ENCODE measurements at places on chromosomes 4 and X.
A peak's percentile ranks its signal among the peaks of the same experiment; 100 is the strongest.

DNA sequence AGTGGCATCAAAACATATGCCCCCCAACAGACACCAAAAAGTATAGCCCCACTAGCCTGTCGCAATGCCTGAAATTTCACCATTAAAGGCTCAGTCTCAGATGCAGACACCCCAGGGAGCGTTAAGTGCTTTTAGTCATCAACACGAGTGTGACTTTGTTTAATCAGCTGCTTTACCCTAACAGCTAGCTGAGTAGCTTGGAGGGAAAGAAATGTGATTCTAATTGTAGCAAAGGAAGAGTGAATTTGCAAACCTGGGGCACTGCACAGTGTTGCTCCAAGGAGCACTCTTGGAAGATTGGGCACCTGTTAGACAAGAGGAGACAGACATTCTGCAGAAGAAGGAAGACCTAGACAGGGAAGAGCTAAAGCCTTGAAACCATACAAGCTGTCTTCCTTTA, 145.1 kb downstream of the BEND2 start:
- DNase-seq: no peak

DNA sequence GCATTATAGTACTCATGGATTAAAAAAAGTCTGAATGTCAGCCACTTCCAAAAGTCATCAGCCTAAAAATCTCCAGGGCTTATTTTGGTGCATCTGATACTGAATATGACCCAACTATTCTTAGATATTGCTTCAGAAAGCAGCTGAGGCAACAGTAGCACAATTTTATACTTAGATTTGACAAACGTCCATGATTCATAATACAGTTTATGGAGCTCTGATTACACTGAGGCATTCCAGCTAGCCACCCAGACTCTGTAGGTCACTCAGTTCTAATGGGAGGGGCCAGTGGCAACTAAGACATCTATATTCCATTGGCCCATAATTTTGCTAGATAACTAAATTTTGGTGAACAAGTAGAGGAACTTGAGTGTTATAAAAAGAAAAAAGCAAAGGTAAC, 10.3 kb downstream of the SPATA4 start:
- DNase-seq: no peak

GRCh38 chrX:46308110-46308509, 237.1 kb downstream of the ZNF674 start:
- no peak for DNase-seq

DNA sequence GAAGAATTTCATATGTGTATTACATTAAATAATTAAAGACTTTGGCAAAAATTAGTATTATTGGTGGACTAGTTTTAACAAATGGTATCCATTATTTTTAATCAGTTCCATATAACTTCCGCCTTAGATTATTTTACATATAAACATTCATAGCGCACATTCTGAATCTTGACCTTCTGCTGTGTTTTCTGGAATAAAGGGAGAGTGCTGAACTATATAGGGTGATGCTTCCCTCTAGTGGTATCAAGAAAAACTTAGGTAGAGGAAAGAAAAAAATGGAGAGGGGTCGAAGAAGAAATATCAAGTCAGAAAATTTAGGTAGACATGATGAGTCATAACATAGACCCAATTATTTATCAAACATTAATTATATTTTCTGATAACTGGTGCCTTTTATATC, 155.6 kb upstream of the PACRGL start:
- DNase-seq: no peak

- DNase-seq: no peak
These were observed at the start of gene CC2D2A for GRCh38 chr4:15469402-15470127. CC2D2A (plus strand) TSS chr4:15469882; CDS start chr4:15475933, 6,051 bp downstream.

DNA sequence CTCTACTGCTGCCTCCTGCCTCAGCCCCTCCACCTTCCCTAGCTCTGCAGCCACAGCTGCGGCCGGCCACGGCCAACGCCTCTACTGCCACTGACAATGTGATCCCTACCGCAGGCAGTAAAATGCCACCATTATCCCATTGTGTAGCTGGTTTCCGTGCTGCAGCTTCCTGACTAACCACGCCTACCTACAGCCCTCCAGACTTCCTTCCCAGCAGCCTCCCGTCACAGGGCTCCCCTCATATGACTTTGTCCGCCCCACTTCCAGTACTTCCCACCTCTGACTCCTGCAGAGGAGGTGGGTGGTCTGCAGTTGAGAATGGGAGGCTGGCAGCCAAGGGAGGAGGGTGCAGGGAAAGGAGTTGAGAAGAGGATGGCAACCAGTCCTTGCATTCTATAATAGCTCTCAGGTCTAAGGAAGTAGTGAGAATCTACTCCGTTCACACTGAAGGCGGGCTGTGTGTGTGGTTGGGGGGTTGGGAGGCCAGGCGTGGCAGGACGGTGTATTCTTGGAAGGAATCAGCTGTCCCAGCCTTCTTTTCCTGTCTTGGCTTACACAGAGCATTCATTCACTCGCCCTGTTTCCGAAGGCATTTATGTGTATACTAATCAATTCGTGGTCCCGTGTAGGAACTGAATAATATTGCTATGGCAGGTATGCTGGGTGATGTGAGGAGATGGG, 33.1 kb upstream of the USP51 start:
- DNase-seq: no peak

GRCh38 chrX:116281106-116281505, 110.6 kb downstream of the AGTR2 start:
- no peak for DNase-seq

DNA sequence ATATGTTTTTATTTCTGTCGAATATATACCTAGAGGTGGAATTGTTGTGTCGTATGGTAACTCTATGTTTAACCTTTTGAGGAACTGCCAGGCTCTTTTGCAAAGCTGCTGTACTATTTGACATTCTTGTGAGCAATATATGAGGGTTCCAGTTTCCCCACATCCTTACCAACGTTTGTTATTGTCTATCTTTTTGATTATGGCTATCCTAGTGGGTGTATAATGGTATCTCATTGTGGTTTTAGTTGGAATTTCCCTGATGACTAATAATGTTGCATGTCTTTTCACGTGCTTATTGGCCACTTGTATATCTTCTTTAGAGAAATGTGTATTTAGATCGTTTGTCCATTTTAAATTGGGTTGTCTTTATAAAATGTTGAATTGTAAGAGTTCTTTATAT, 24.5 kb downstream of the REPS2 start:
- DNase-seq: no peak

- no peak for DNase-seq
These were observed 244.1 kb downstream of the RAB28 start for GRCh38 chr4:13240066-13240465.

- no peak for DNase-seq
These were observed 22.1 kb upstream of the SPATA4 start for GRCh38 chr4:176217510-176217909.

- no peak for DNase-seq
These were observed 53.7 kb upstream of the BCOR start for GRCh38 chrX:40151211-40152172.

DNA sequence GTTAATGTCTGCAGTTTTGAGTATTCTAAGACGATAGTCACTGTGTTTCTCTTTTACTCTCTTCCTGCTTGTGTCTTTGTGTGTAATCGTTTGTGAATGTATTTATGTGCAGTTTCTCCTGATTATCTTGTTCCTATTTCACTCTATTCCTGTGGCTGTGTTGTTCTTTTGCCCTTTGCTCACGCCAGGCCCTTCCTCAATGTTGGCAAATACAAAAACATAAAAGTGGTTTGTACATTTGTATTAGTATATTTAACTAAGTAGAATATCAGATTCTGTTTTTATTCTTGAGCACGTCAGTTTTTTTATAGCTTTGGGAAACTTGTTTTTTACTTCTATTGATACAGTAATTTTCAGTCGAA, 107.6 kb upstream of the BMPR1B start:
- no peak for DNase-seq

DNA sequence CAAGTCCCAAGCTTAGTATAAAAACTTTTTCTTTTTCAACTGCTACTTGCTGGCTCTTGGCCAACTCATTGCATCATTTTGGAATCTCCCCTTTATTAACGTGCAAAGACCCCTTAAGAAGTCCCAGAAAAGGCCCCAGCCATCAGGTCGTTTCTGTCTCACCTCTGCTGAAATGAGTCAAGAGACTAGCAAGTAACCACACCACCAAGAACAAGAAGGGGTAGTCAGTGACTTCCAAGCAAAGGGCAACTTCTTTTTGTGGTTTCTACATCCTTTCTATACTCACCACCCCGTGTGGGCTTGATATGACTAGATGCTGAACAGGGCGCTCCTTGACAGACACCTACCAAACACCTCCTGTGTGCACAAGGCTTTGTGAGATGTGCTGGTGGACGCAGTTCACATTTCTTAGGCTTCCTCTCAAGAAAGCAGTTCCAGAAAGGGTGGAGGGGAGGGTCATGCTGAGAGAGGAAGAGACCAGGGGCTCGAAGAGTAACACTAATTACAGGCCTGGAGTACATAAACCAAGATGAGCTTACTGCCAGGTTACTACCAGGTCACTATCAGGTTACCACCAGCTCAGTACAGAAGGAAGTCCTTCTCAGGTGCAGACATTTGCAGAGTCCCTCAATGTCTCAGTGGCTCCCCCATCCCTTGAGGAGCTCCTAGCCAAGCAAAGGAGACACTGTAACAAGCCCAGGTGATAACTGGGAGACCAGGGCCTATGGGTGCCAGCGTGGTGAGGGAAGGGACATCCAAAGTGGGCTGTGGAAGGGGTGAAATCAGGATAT, 19.3 kb downstream of the JAKMIP1 start:
- DNase-seq: peak; percentile 50

DNA sequence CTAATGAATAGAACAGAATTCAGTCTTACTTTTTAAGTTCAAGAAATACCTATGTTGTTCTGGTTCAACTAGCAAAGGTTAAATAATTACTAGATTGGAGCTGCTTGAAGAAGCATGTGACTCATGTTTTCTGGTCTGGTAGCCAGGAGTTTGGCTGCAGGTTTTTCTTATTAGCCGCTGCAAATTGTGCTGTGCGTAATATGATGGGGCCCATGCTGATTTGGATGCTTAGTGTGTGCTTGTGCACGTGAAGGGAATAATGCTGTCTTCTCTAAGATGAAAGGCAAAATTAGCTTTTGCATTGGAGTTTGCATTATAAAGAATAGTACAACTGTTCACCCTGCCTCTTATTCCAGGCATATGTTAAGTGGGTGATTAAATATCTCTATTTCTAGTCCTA, 219.6 kb downstream of the SNCA start:
- DNase-seq: no peak
